Activated B cell treated with CpG ODN at 0.5 μM for 24 hours (primary cell): ENCODE measurements at places on chromosomes 7 and 10. TPM values are rescaled to one million over a fixed set of nuclear protein-coding genes. Genes with fewer than 3 reads are reported as not detected.

The AKR1C3 gene
- total RNA-seq = not detected in 2 replicates

- H3K4me3 ChIP-seq = no peak overlapping the region
- peaks cover 33% of the 10 kb centered on the region for H3K36me3 ChIP-seq
- peaks cover 2% of the 10 kb centered on the region for H3K27me3 ChIP-seq
- DNase-seq = no peak
Observed at GRCh38 chr7:149732611-149733010, 40.8 kb downstream of the ZNF467 start.

- H3K4me1 ChIP-seq = peaks cover 6% of the 10 kb centered on the region
- H3K4me3 ChIP-seq = no peak overlapping the region
- H3K27ac ChIP-seq = no peak overlapping the region
Observed at GRCh38 chr10:77970869-77971803, 44.6 kb upstream of the DLG5 start.

DNA sequence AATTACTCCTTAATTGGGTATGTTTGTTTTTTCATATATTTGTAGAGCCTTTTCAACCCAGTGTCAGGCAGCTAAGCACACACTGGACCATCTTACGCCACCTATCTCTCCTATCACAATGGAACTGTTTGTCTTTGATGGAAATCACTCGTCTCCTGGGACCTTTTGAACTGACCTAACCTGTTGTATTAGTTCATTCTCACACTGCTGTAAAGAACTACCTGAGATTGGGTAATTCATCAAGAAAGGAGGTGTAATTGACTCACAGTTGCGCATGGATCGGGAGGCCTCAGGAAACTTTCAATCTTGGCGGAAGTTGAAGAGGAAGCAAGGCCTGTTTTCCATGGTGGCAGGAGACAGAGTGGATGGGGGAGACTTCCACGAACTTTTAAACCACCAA, 182.0 kb downstream of the TCERG1L start:
- no peak overlapping the region for H3K27ac ChIP-seq
- H3K36me3 ChIP-seq = no peaks in the 10 kb centered on the region
- H3K27me3 ChIP-seq = no peaks in the 10 kb centered on the region

DNA sequence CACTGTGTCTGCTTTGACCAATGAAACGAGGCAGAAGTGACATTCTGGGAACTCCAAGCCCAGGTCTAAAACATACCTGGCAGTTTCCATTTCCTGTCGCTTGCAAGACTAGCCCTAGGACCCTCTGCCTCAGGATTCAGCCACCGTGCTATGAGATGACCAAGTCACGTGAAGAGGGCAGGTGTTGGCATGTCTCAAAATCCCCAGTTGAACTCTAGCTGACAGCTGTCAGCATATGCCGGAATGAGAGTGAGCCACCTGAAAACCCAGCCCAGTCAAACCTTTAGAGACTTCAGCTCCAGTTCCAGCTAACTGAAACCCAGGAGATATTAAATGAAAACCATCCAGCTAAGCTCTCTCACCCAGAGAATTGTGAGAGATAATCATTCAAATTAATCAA, 89.9 kb upstream of the PPP1R3A start:
- DNase-seq = no peak
- H3K4me3 ChIP-seq = no peak overlapping the region
- no peaks in the 10 kb centered on the region for H3K27me3 ChIP-seq
- no peaks in the 10 kb centered on the region for H3K36me3 ChIP-seq
- no peaks in the 10 kb centered on the region for H3K4me1 ChIP-seq

DNA sequence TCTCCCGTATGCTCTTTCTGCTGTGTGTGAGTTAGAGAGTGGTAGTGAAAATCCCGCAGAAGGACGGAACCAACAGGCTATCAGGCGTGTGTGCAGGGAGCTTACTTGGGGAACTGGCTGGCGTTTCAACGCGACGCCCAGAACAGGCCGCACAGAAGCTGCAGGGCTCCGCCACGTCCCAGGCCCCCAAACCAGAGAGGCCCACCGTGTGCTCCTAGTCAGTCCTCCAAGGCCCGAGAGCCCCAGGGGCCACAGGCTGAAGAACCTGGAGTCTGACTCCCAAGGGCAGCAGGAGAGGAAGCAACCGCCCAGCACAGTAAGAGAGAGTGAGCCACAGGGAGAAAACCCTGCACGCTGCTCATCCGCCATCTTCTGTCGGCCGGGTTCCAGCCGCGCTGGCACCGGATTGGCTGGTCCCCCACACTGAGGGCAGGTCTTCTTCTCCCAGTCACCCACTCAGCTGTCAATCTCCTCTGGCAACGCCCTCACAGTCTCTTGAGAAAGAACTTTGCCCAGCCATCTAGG, 730.6 kb upstream of the VSTM2A start:
- no peaks in the 10 kb centered on the region for H3K4me1 ChIP-seq
- H3K36me3 ChIP-seq = no peaks in the 10 kb centered on the region
- H3K27ac ChIP-seq = no peak overlapping the region
- no peak overlapping the region for H3K4me3 ChIP-seq
- no peak for DNase-seq

- no peaks in the 10 kb centered on the region for H3K27me3 ChIP-seq
- no peak overlapping the region for H3K27ac ChIP-seq
- H3K4me3 ChIP-seq = no peak overlapping the region
- H3K36me3 ChIP-seq = no peaks in the 10 kb centered on the region
- no peaks in the 10 kb centered on the region for H3K4me1 ChIP-seq
Observed at GRCh38 chr7:110987127-110987693, 103.7 kb upstream of the LRRN3 start.

GRCh38 chr10:102113956-102114857, 6.0 kb downstream of the LDB1 start:
- no peak overlapping the region for H3K27ac ChIP-seq
- DNase-seq = peak; percentile 34
- no peaks in the 10 kb centered on the region for H3K27me3 ChIP-seq
- H3K4me1 ChIP-seq = peaks cover 58% of the 10 kb centered on the region

GRCh38 chr10:107481224-107481623, 316.7 kb upstream of the SORCS1 start:
- H3K27me3 ChIP-seq = no peaks in the 10 kb centered on the region
- no peak for DNase-seq
- H3K36me3 ChIP-seq = no peaks in the 10 kb centered on the region
- H3K4me3 ChIP-seq = no peak overlapping the region
- peaks cover 6% of the 10 kb centered on the region for H3K4me1 ChIP-seq

DNA sequence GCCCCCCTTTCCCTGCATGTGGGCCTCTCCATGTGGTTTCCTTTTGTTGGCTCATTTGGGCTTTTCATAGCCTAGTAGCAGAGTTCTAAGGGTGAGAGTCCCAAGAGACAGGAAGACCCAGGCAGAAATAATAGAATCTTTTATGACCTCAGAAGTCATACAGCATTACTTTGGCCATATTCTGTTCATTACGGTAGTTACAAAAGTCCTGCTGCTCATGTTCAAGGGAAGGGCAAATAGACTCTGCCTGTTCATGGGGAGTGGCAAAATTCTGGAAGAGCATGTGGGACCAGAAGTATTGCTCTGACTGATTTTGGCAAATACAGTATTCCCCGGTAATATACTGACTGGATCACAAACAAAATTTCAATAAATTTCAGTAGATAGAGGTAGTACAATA, 910.3 kb downstream of the LRMDA start:
- no peak overlapping the region for H3K4me3 ChIP-seq
- no peaks in the 10 kb centered on the region for H3K36me3 ChIP-seq
- no peak for DNase-seq

DNA sequence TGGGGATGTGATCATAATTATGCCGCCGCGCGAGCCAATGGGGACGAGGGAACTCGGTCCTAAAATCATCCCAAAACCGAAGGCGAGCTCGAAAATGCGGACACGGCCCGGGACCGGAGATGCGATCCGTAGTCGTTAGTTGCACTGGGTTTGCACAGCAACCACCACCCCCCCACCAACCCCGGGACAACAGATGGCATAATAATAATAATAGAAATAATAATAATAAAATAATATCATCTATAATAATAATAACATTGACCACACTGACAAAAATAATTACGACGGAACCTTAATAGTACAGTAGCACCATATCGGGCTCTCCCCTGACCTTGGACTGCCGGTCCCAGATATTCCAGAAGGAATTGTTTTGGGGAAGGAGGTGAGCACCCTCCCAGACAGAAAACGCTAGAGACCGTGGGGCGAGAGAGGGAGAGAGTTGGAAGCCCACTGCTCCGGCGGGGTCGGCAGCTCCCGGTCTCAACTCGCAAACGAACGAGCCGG, 1.1 kb upstream of the EMX2 start:
- peaks cover 54% of the 10 kb centered on the region for H3K27me3 ChIP-seq
- H3K4me3 ChIP-seq = no peak overlapping the region
- no peaks in the 10 kb centered on the region for H3K36me3 ChIP-seq

The AKR1D1 gene
- not detected in 2 replicates for total RNA-seq

- no peaks in the 10 kb centered on the region for H3K27me3 ChIP-seq
- H3K27ac ChIP-seq = no peak overlapping the region
- H3K36me3 ChIP-seq = no peaks in the 10 kb centered on the region
- DNase-seq = no peak
Observed at GRCh38 chr7:73839743-73840714, 2.3 kb downstream of the METTL27 start.

- peaks cover 14% of the 10 kb centered on the region for H3K27me3 ChIP-seq
- no peak overlapping the region for H3K4me3 ChIP-seq
- H3K27ac ChIP-seq = no peak overlapping the region
- no peaks in the 10 kb centered on the region for H3K36me3 ChIP-seq
- H3K4me1 ChIP-seq = no peaks in the 10 kb centered on the region
Observed at GRCh38 chr10:97128039-97128492, 57.7 kb downstream of the SLIT1 start.

DNA sequence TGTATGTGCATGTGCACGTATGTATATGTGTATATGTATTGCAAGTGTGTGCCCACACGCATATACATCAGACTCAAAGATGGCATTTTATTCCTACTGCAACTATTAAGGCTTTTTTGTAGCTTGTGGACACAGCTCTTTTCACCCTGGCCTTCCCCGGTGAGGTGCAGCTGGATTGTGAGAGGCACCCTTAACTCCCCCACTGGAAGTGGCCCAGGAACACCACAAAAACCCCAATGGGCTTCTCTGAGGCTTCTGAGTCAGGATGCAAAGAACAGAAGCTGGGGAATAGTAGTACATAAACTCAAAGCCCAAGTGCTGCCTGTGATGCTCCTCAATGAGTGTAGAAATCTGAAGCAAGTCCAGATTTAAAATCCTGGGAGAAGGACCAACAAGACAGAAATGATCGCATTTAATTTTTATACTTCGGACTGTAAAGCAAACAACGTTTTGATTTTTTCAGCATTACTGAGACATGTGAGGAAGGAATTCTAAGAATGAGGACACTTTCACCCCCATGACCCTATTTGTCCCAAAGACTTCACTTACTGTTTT, 369.2 kb upstream of the MGMT start:
- H3K27ac ChIP-seq = no peak overlapping the region
- no peaks in the 10 kb centered on the region for H3K36me3 ChIP-seq
- H3K4me1 ChIP-seq = no peaks in the 10 kb centered on the region

The ARHGEF35 gene
- 3.9 and 4.9 TPM in 2 replicates for total RNA-seq

The ZNF488 gene
- total RNA-seq = not detected in 2 replicates

The ALOX5 gene
- total RNA-seq = 153 and 181 TPM in 2 replicates
